ENCODE measurements at places on chromosomes 1 and 21. TPM values are rescaled to one million over a fixed set of nuclear protein-coding genes. Genes with fewer than 3 reads are reported as not detected.

DNA sequence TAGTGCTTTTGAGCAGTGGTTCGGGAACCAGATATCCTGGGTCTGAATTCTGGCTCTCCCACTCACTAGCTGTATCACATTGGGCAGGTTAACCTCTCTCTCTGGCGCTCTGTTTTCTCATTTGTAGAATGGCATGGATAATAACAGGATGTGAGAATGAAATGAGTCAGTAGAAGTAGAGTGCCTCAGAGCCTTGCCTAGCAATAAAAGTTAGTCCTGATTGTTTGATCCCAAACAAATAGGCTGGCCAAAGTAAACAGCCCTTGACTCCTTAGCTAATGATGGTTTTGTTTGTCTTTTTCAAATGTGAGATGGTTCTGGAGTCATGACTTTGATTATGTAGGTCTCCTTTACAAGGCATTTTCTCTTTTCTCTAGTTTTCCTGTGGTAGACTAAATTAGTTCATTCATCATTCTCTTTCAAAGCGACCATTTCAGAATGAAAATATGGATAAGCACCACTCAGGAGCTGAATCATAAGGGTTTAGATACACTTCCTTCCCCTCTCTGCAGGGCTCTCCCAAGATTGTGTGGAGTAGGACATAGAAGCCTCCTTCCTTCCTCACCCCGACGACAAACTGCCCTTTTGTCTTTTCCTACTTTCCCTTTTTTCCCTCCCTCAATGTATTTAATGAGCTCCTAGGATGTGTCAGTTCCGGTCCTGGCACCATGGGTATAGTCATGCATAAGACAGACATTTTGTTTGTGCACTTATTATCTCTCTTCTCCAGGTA is 23.1 kb downstream of the KIAA0040 start:
- peaks cover 32% of the 10 kb centered on the region for H3K4me1 ChIP-seq
- H3K36me3 ChIP-seq = no peaks in the 10 kb centered on the region
- no peak overlapping the region for H3K4me3 ChIP-seq
- peak overlapping the region; percentile 99 for H3K27ac ChIP-seq
- DNase-seq = peak; percentile 94

DNA sequence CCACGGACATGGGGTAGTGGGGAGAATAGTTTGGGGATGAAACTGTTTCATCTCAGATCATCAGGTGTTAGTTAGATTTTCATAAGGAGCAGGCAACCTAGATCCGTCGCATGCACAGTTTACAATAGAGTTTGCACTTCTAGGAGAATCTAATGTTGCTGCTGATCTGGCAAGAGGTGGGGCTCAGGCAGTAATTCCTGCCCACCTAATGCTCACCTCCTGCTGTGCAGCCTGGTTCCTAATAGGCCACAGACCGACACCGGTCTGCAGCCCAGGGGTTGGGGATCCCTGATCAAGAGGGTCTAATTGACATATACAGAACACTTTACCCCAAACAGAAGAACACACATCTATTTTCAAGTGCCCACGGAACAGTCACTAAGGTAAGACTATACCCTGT is 275.1 kb downstream of the PTPRU start:
- no peaks in the 10 kb centered on the region for H3K4me1 ChIP-seq
- no peaks in the 10 kb centered on the region for H3K36me3 ChIP-seq

GRCh38 chr21:42231756-42232155 is 12.8 kb downstream of the ABCG1 start:
- no peak overlapping the region for H3K27ac ChIP-seq
- DNase-seq = no peak
- H3K36me3 ChIP-seq = no peaks in the 10 kb centered on the region
- H3K4me1 ChIP-seq = peaks cover 37% of the 10 kb centered on the region
- H3K4me3 ChIP-seq = no peak overlapping the region

Gene CFHR2
- not detected for total RNA-seq

Gene LCE1C
- total RNA-seq = not detected

Gene SLC22A15
- total RNA-seq = 0.44 TPM

Data from endothelial cell of umbilical vein (primary cell).